CD4-positive, alpha-beta T cell treated with Interleukin-6 for 4 hours (primary cell): ENCODE measurements at places on chromosomes 1 and 21.

DNA sequence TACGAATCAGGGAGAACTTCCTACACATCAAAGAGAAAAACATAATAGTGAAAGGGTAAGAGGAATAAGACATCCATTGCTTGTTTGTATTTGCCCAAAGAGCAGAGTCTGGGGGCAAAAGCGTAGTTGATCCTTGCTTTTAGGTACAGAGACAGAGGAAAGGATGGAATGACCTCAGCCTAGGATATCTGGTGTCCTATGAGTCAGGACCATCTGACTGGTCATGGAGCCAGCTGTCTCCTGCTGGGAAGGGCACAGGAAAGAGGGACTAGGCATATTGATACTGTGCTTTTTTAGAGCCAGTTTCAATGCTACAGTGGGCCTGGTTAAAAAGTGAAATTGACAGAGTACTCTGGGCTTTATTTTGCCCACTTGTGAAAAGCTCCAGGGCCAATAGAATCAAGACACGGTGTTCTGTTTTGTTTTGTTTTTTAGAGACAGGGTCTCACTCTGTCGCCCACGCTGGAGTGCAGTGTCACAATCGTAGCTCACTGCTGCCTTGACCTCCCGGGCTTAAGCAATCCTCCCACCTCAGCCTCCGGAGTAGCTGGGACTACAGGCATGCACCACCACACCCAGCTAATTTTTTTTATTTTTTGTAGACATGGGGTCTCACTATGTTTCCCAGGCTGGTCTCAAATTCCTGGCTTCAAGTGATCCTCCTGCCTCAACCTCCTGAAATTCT is 3.2 kb downstream of the PLEKHO1 start:
- no peak for DNase-seq

- DNase-seq = no peak
Measured at GRCh38 chr1:243465738-243466137, 209.9 kb downstream of the SDCCAG8 start.

DNA sequence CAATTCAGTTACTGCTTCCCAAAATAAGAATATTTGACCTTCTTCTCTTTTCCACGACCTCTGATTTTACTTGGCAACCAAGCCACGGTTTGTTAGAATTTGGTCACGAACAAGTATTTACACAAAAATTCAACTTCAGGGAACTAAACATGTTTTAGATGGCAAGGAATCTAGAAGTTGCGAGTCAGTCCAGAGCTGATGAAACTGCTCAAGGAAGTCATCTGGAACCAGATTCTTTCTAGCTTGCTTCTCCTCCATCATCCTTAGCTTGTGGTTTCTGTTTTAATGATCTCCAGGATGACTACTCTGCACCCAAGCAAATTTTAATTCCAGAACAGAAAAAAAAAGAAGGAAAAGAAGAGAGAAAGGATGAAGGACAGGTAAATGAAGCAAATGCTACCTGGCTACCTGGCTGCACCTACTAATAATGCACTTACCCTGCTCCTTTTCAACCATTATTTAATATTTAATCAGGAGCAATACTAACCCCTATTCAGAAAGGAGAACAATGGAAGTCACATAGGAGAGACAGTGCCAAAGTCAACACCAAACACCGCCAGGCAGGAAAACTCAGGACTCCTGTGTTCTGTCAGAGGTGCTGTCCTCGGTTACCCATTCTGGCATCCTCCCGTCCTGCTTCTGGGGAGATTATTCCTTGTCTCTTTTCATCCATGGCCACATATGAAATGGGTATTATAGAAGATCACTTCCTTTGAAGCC is 54.2 kb upstream of the RGS7 start:
- no peak for DNase-seq

DNA sequence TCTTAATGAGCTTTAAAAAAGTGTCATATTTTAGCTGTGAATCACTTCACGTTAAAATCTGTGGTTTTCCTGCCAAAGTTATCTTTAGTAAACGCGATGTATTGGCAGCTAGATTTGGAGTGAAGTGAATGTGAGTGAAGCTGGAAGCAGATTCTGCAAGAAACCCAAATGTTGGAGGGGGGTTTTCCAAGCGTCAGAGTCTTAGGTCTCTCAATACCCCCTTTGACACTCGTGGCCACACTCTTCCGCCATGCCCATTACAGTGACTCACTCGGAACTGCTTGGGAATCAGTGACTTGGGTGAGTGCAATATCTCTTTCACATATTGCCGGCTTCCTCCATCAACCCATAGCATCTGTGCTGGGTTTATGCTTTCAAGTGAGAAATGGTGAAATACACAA is 17.5 kb downstream of the B3GALT5 start:
- DNase-seq = no peak

DNA sequence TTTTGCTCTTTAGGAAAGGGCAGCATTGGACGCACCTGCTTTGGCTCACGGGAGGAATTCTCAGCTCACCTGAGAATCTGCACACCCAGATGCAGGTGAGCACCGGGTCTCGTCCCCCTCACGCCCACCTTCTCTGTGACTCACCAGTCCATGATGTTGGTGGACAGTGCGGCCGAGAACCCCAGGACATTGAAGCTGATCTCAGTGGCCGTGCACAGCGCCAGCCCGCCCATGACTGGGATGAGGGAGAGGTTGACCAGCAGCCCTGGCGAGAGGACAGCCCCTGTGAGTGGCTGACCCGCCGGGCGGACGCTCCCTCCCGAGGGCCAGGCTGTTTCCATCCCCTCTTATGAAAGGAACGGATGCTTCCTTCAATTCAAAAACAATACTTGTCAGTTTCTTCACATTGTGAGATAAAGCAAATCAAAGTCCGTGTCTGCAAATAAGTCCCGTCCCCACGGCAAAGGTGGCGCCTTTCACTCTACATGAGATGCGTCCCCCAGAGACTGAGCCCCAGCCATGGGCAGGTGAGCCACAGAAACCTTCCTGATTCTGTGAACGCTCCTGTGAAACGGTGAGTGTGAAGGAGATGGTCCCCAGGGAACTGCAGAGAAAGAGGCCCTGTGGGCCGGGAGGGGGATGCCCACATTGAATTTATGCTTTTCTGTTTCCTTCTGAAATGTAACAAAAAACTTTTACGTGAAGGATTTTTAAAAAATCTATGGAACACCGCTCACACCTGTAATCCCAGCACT is 12.7 kb upstream of the CDK11B start:
- DNase-seq = no peak

- no peak for DNase-seq
Measured at GRCh38 chr1:93196591-93196990, 16.1 kb downstream of the CCDC18 start.

- no peak for DNase-seq
Measured at GRCh38 chr1:7334475-7335035, 436.5 kb upstream of the VAMP3 start.

- no peak for DNase-seq
Measured at GRCh38 chr21:21688889-21689288, 690.7 kb downstream of the NCAM2 start.

- no peak for DNase-seq
Measured at GRCh38 chr1:23599125-23599524, 39.8 kb upstream of the ID3 start.
